ENCODE measurements at places on chromosomes 2 and 18. TPM values are rescaled to one million over a fixed set of nuclear protein-coding genes. Genes with fewer than 3 reads are reported as not detected.

DNA sequence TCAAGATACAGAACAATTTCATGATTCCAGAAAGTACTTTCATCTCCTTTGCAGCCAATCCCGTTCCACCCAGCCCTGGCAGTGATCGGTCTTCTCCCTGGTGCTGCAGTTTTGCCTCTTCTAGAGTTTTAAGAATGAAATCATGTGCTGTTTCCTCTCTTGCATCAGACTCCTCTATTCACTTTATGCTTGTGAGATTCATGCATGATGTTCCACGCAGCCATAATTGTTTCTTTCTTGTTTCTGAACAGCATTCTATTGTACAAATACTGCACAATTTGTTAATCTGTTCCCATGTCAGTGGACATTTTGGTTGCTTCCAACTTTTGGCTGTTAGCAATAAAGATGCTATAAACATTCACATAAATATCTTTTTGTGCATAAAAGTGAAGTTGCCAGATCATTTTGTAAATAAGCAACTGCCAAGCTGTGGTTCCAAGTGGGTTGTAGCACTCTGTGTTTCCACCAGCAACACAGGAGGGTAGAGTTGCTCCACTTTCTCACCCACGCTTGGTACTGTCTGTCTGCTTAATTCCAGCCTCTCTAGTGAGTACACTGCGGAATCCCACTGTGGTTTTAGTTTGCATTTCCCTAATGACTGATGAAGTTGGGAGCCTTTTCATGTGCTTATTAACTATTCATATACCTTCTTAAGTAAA is 104.5 kb downstream of the TWIST2 start:
- no peak overlapping the region for H3K4me3 ChIP-seq
- no peak overlapping the region for H3K27ac ChIP-seq
- H3K4me1 ChIP-seq = no peaks in the 10 kb centered on the region

DNA sequence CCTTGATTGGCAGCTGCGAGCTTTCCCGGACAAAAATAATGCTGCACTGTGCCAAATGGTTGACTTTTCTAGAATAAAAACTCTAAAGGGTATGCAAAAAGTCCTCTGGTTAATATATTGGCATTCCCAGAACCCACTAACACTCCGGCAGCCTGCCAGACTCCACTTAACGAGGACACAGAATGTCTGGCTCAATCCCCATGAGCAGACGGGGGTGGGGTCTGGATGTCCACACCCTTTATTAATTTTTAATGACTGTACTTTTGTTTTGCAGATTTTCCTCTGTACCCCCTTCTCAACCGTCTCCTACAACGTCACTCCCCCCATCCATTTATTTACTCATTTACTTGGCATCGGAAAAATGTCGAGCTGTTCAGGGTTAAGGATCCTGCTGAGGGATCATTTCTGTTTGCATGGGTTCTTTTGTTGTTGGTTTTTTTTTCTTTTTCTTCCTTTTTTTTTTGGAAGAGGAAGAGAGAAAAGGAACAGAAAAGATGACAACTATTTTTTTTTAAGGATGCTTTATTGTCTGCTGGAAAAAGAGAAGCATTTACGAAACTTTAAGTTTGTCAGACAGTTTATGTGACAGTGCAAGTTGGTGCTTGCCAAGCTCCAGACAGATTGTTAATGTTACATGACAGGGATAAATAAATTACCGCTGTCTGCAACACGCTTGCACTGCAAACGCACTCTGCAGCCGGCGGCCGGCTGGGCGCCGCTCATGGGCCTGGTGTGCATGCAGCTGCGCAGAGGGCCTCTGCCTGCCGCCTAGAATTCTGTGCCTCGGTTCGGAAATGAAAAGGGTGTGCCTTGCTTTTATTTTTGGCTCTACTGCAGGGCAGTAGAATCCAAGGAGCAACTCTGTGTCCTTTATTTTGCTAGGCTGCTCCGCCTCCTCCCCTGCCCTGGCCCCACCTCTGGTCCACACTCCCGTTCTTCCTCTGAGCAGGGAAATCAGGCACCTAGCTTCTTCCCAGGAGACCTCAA is 3.6 kb downstream of the LDLRAD4 start:
- no peak overlapping the region for H3K4me3 ChIP-seq
- DNase-seq = peak; percentile 34
- no peaks in the 10 kb centered on the region for H3K36me3 ChIP-seq
- peaks cover 8% of the 10 kb centered on the region for H3K4me1 ChIP-seq
- peak overlapping the region; percentile 88 for H3K27ac ChIP-seq

- DNase-seq = no peak
- no peak overlapping the region for H3K4me3 ChIP-seq
- no peaks in the 10 kb centered on the region for H3K27me3 ChIP-seq
Measured at GRCh38 chr2:150789376-150789905, 302.0 kb upstream of the RND3 start.

GRCh38 chr2:171846894-171847293 is 47.1 kb downstream of the SLC25A12 start:
- no peak for DNase-seq
- no peak overlapping the region for H3K27ac ChIP-seq
- H3K4me3 ChIP-seq = no peak overlapping the region
- no peaks in the 10 kb centered on the region for H3K36me3 ChIP-seq
- H3K4me1 ChIP-seq = no peaks in the 10 kb centered on the region

SPEG gene
- 0.45 TPM for polyA plus RNA-seq
